ENCODE measurements at places on chromosomes 5 and 9. TPM values are rescaled to one million over a fixed set of nuclear protein-coding genes. Genes with fewer than 3 reads are reported as not detected.

GRCh38 chr5:61409568-61409967 lies 77.5 kb downstream of the ZSWIM6 start:
- no peak for DNase-seq

- no peak for DNase-seq
Measured at GRCh38 chr9:33939924-33940874, 108.5 kb downstream of the UBAP2 start.

The CAPSL gene
- 5.1 TPM for polyA plus RNA-seq

DNA sequence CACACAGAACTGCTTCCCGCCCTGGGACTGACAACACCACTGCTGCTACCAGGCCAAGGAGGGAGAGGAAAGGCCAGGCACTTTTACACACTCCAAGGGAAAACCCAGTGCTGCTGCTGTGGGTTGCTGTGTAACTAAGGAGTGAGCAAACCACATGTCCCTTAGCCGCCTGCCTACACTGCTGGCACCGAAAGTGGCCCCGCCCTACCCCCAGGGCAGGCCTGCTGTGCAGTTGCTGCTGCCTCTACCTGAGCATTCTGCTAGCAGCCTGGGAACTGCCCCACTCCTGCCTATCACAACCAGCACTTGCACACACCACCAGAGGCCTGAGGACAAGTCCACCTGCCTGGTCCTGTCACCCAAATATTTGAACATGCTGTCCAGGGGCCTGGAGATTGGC lies 740.9 kb downstream of the DTWD2 start:
- no peak for DNase-seq

The CDKN2A gene
- polyA plus RNA-seq, result 0.22 TPM

GRCh38 chr9:136342181-136343120 lies 15.1 kb downstream of the GPSM1 start:
- DNase-seq, result no peak

The CARTPT gene
- polyA plus RNA-seq, result not detected

GRCh38 chr5:146291421-146292074 lies 47.1 kb upstream of the POU4F3 start:
- no peak for DNase-seq

DNA sequence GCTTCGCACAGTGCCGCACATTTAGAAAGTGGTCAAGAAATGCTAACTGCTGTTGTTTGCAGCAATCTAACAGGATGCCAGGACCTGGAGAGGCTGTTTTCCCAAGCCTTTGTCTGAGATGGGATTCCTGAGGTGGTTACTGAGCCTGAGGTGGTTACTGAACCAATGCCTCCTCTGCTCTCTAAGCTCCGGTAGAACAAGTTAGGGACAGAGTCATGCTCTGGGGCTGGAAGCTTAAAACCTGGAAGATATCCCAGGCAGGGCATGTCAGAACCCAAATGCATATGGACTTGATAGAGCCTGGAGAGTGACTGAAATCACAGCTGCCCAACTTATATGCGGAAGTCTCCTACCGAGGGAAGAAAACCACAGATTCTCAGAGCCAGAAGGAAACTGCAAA lies 46.5 kb upstream of the FAT2 start:
- no peak for DNase-seq

DNA sequence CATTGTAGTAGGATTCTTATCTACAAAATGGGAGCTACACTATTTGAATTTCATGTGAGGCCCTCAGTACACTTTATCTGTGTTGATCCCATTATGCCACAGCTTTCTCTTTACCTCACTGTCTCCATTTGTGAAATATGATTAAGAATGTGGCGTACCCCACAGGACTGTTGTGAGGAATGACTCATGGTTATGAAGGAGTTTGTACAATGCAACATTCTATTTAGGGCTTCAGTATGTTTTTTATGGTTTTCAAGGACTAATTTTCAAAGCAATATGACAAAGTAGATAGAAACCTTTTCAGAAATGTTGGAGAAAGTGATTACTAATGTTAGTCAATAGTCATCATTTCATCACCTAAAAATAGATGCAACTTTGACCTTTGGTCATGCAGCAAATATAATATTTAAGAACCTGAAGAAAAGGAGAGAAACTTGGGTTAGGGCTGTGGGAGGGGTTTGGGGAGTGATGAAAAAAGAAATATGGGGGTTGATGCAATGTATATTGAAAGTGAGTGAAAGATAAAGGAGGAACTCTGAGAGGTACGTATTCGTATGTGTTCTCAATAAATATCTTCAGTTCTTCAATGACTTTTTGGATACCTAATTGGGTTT lies 53.7 kb upstream of the PIP5K1B start:
- DNase-seq, result no peak

The HAPLN1 gene
- polyA plus RNA-seq, result 9.7 TPM

The SEMA5A gene
- polyA plus RNA-seq, result 35.6 TPM

DNA sequence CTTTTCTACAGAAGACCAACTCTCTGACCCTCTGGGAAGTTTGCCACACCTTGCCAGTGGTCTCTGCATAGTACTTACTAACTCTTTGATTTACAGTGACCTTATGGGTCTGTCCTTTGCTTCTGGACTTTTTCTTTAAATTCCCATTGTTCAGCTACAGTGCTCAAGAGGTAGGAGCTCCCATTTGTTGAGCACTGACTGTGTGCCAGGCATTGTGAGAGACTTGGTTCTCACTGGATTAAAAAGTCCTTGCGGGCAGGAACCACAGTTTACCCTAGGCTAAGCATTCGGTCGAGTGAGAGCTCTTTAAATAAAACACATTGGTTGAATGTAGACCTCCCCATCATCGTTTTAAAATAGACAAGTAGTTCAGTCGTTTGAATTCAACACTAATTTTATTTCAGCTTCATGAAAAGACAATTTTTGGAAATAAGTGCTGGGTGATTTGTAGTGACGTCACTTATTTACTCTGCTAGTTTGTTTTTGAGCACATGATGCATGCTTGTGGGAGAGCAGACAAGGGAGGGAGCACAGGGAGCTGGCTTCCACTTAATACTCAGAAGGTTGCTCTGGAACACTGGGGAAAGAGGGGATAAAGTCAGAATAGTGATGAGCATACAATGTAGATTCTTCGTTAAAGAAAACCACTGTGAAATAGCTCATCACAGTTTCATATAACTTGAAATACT lies 27.1 kb downstream of the RASGRF2 start:
- DNase-seq, result no peak

DNA sequence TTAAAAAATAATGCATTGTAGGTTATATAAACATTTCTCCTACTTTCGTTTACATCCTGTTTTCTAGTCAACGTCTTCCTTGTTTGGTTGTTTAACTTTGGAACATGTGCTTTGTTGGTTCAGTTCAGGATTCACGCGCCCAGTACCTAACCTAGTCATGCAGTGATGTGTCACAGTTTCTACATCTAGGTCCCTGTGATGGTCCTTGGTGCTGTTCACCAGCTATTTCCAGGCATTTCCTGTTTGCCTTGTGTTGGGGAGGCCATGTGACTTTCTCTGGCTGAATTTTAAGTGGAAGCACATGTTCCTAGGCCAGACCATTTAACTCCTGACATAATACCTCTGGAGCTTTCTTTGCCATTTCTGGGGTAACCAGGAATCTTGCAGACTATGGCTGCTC lies 292.3 kb downstream of the SMARCA2 start:
- DNase-seq, result no peak

The NDST1 gene
- polyA plus RNA-seq, result 68.6 TPM

DNA sequence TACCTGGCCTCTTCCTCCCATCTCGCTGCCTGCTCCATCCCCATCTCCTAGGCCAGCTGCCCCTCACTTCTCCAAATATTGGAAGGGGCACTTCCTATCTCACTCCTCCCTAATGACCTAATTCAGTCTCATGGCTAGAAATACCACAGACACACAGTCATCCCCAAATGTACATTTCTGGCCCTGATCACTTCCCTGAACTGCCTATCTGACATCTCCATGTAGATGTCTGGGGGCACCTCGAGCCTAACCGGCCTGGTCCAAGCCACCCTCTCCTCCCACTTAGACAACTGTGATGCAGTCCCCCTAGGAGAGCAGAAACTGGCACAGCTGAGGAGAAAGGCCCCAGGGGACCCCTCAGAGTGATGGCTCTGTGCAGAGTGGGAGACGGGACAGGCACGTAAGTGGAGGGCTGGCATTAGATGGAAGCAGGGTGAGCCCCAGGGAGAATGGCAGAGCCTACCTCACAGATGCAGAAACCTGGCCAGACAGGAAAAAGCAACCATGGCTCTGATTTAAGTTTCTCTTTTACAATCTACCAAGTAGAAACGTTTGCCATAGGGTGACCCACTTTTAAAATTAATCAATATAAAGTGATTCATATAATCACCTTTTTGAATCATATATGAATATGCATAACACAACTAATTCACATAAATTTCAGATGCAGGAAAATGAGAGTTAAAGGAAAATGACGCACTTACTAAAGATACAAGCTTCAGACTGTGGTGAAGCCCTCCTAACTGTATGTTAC lies 22.1 kb downstream of the CAMSAP1 start:
- DNase-seq, result no peak

DNA sequence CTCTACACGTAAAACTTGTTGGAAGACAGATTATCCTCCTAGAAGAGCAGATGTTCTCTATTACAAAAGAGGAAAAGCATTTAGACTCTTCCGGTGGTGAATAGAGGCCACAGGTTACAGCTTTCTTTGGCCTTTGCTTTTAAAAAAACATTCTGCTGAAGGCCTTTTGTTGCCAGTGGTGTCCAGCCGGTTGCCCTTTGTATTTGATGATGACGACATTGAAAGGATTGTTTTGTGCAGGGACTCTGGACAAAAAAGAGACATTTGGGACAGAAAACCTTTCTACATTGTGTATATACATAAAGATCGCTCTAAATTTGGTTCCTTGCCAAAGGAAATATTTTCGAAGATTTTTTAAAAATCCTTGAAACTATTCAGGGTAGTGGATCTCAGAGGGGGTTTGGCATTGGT lies 180.3 kb downstream of the C9orf152 start:
- DNase-seq, result peak; percentile 34

All from left renal cortex interstitium (tissue), 4 donors.